ENCODE measurements at places on chromosomes 12 and 14.
A peak's percentile ranks its signal among the peaks of the same experiment; 100 is the strongest.

DNA sequence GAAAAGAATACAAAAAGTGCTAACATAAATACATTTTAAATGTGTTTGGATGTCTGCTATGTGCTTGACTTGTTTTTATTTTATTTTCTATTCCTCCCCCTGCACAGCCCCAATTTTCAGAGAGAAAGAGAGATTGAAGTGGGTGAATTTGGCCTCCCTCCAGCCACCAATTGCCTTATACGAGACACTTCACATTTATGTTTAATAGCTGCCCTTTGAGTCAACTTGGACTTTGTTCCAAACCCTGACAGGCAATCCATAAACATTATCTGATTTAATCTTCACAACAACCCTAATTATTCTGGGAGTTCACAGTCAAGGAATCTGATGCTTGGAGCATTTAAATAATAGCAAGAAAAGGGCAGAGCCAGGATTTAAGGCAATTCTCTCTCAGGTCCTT, 161.7 kb downstream of the SLC15A4 start:
- no peak for DNase-seq

GRCh38 chr12:102776041-102776440, 141.0 kb downstream of the PAH start:
- no peak for DNase-seq

DNA sequence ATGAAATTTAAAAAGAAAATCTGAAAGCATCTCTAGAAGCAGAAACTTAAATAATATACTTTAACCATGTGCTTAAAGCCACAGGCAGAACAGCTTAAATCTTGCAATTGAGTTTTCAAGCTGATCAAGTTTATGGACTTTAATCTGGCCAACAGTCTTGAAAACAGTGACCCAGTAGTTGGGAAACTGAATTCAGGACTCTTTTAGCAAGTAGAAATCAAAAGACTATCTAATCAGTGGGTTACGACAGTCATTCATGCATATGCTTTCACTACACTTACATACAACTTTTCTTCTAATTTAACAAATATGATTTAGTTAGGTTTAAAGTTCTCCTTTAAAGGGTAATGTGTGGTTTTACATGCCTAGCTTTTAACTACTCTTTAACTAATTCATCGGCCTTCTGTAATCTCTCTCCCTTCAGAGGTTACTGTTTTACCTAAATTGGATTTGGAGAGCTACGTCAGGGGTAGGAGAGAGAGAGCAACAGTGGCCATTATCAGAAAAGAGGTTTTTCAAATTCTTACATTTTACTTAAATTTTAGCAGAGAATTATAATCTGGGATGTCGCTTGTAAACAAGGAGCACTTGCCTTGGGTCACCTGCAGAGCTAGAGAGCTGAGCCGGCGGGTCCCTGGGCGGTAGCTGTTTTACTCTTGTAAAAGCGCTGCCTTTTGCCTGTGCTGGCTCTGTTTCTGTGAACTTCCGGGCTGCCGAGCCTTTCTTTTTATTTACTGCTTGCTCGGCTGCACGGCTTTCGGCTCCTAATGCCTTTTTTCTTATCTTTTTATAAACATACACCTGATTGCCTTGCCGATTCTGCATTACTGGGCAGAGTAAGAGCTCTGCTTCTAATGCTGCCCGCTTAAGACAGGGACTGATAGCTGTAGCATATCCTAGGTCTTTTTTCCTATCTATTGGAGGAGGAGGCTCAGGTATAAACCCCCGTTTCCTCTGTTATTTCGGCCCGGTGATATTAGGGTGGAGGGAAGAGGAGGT, 17.4 kb upstream of the LYZ start:
- DNase-seq, result no peak

GRCh38 chr12:57610554-57611107, 604 bp upstream of the ARHGEF25 start:
- DNase-seq, result no peak

- DNase-seq, result peak; percentile 27
Observed at GRCh38 chr12:99985129-99985570, 414 bp upstream of the ANKS1B start.

DNA sequence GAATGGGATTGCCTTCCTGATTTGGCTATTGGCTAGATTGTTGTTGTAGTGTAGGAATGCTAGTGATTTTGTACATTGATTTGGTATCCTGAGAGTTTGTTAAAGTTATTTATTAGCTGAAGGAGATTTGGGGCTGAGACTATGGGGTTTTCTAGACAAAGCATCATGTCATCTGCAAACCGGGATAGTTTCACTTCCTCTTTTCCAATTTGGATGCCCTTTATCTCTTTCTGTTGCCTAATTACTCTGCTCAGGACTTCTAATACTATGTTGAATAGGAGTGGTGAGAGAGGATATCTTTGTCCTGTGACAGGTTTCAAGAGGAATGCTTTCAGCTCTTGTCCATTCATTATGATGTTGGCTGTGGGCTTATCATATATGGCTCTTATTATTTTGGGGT, 265.7 kb upstream of the MGAT4C start:
- no peak for DNase-seq

DNA sequence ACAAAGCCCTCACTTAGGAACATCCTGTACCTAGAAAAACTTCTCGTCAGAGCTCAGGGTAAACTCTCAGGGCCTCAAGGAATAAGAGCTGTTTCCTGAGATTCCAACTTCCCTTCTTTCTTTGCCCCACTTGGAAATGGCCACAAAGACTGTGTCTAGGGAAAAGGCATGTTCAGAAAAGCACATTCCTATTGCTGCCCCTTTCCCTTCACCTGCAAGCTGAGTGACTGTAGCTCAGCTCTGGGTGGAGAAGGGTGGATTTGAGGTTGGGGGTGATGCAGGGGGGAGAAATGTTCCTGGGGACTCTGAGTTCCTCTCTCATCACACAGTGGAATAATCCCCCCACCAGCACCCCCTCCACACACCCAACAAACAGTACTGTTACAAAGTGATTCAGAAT, 6.8 kb downstream of the ENDOU start:
- no peak for DNase-seq

GRCh38 chr14:60722357-60723115, 1.6 kb downstream of the SIX4 start:
- peak; percentile 58 for DNase-seq

DNA sequence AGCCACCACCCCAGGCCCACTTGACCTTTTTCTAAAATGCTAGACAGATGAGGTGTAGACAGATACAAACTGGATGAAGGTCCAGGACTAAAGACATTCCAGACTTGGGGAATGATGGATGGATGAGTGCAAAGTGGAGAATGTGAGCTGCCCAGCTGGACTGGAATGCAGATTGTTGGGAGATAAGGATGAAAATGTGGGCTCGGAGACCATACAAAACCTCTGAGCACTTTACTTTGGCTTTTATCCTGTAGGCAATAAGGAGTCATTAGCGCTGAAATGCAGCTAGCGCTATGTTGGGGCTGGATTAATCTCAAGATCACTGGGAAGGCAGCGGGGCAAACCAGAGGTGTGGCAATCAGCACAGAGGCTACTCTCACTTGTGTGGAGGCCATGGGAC, 64.7 kb upstream of the GNPNAT1 start:
- no peak for DNase-seq

DNA sequence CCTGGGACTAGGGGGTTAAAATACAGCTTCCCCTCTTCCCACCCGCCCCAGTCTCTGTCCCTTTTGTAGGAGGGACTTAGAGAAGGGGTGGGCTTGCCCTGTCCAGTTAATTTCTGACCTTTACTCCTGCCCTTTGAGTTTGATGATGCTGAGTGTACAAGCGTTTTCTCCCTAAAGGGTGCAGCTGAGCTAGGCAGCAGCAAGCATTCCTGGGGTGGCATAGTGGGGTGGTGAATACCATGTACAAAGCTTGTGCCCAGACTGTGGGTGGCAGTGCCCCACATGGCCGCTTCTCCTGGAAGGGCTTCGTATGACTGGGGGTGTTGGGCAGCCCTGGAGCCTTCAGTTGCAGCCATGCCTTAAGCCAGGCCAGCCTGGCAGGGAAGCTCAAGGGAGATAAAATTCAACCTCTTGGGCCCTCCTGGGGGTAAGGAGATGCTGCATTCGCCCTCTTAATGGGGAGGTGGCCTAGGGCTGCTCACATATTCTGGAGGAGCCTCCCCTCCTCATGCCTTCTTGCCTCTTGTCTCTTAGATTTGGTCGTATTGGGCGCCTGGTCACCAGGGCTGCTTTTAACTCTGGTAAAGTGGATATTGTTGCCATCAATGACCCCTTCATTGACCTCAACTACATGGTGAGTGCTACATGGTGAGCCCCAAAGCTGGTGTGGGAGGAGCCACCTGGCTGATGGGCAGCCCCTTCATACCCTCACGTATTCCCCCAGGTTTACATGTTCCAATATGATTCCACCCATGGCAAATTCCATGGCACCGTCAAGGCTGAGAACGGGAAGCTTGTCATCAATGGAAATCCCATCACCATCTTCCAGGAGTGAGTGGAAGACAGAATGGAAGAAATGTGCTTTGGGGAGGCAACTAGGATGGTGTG, 1.9 kb downstream of the GAPDH start:
- DNase-seq, result no peak
